ENCODE measurements at places on chromosomes 4 and X.

GRCh38 chr4:80362578-80363181, 27.1 kb downstream of the CFAP299 start:
- peak; percentile 23 for DNase-seq

GRCh38 chr4:73608689-73609594, 11.3 kb downstream of the RASSF6 start:
- peak; percentile 58 for DNase-seq

- peak; percentile 53 for DNase-seq
These were observed 415 bp upstream of the TENM3 start for GRCh38 chr4:182242787-182243186.

- DNase-seq = no peak
These were observed 36.5 kb upstream of the RASL11B start for GRCh38 chr4:52825460-52826090.

DNA sequence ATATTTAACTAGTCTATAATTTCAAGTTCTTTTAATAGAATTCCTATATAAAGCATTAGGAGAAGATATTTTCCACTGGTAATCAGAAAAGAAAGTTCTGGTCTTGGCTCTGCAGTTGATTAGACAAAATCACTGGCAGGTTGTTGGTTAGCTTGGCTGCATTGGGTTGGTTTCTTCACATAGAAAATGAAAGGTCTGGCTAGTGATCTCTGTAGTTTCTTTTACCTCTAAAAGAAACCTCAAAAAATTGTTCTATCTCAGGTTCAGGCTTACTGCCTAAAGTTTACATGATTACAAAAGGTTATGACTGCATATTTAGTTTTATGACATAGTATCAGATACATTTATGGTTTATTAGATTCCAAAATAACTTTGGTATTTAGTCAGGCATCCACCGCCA, 95.8 kb upstream of the NAP1L5 start:
- no peak for DNase-seq

GRCh38 chrX:150531467-150531866, 37.0 kb upstream of the MTM1 start:
- no peak for DNase-seq

- DNase-seq = no peak
These were observed 470.6 kb upstream of the GALNTL6 start for GRCh38 chr4:171342646-171343045.

GRCh38 chrX:154358829-154359228, 15.6 kb downstream of the FLNA start:
- DNase-seq = no peak
